ENCODE measurements at places on chromosomes 5 and 9.

DNA sequence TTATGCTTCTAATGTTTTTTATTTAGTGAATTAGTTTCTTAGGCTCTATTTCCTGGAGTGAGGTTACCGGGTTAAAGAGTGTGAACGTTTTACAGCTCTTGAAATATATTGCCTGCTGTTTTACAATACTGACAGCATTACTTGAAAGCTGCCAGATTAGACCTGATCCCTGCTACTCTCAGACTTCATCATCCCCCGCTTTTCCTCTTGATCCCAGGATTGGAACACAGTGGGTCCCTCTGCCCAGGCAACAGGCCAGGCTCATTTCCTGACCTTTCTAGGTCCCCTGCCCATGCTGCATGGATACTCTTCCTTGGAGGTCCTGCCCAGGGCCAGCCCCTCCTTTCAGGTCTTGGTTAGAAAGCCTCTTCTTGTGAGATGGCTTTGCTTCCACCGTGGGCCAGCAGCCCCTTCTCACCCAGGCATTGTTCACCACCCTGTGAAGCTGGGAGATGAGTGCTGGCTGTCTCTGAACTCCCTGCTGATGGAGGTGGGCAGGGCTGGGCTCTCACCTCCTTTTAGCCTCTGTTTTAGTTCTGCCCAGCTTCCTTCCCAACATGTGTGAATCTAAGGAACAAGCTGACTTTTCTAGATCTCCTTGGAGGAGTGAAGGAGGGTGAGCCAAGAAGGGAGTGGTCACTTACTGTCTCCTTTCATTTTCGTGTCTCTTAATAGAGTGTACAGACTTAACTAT, 15.5 kb upstream of the FAM120AOS start:
- DNase-seq, result no peak

DNA sequence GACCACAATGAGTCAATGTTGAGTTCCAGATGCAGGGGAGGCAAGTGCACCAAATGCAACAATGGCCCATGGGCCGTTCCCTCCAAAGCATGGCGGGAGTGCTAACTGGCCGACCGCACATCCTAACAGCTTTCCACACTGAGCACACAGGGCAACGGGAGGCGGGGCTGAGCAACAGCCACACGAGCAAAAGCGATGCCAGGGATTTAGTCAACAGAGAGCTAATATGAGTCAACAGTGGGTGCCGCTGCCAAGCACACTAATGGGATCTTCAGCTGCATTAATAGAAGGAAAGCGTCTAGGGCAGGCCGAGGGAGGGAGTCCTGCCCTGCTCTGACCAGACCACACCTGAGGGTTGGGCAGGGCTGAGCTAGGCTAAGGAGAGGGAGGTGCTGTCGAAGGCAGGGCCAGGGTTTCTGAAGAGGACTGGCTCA, 4.6 kb downstream of the EPB41L4B start:
- DNase-seq, result no peak

GRCh38 chr9:111957856-111958631, 61.4 kb downstream of the UGCG start:
- no peak for DNase-seq

- no peak for DNase-seq
These were observed 9.8 kb downstream of the ANKRD31 start for GRCh38 chr5:75226916-75227315.

- no peak for DNase-seq
These were observed 8.6 kb upstream of the GLE1 start for GRCh38 chr9:128495804-128496417.

DNA sequence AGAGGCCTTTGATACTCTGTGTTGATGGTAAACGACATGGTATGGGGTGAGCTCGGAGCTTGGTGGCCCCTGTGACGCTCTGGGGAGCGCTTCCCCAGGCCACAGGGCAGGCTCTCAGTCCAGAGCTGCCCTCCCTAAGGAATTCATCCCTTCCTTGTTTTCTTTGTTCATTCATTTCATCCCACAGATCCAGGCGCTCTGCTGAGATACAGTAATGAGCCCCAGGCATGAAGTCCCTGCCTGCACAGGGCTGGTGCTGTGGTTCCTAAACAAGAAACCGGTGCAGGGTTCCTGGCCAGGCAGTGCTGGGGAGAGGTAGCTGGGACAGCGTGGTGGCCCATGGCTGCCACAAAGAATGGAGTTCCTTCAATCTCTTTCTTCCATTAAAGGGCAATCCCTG, 14.4 kb downstream of the NEK6 start:
- no peak for DNase-seq

DNA sequence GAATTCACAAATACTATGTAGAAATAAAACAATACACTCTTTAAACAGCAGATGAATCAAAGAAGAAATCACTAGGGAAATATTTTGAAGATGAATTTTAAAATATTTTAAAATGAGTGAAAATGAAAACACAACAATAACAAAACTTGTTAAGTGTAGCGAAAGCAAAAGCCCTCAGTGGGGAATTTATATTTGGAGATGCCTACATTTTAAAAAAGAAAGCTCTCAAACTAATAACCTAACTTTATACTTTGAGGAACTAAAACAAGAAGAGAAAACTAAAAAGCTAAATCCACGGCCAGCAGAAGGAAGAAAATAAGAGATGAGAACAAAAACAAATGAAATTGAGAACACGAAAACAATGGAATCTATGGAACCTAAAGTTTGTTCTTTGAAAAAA, 22.7 kb downstream of the SPDL1 start:
- no peak for DNase-seq
